Stimulated activated CD8-positive, alpha-beta memory T cell treated with anti-CD3 and anti-CD28 coated beads, Interleukin-4, amount 100 ng/mL, for 4 hours (primary cell): ENCODE measurements at places on chromosomes 13 and 19.

GRCh38 chr19:1510807-1511206 lies 2.0 kb downstream of the ADAMTSL5 start:
- DNase-seq = no peak

GRCh38 chr13:106262886-106263285 lies 272.6 kb downstream of the EFNB2 start:
- DNase-seq = no peak

DNA sequence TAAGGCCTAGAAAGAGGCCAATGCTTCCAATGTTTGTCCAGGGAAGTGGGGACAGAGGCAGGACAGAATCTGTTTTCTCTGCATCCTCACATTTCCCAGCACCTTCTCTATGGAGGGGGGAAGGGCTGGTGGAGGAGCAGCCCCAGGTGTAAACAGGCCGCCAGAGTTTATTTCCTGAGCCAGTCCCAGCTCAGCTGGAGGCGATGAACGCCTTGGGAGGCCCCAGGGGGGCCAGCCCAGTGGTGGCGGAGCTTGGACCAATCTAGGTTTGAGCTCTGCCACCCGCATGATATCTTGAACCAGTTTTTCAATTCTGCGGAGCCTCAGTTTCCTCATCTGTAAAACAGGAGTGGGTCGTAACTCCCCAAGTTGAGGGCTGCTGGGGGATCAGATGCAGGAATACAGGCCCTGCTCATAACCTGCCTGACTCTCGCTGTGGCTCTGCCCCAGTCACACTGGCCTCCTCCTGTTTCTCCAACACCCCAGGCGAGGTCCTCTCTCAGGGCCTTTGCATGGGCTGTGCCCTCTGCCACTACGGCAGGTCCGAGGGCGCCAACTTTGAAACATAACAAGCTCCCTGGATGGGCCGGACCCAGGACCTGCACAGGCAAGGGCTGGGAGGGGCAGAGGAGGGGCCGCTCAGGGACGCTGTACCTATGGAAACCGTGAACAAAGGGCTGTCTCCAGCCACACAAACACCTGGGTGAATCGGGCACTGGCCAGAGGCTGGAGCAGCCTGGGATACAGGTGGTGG lies 1.1 kb downstream of the TNFAIP8L1 start:
- DNase-seq = no peak

GRCh38 chr13:52850072-52850395 lies 1.6 kb upstream of the PCDH8 start:
- DNase-seq = no peak

- DNase-seq = no peak
These were observed 39.3 kb downstream of the RFXAP start for GRCh38 chr13:36858290-36858689.

- no peak for DNase-seq
These were observed 266.1 kb upstream of the TMTC4 start for GRCh38 chr13:100940658-100941057.

DNA sequence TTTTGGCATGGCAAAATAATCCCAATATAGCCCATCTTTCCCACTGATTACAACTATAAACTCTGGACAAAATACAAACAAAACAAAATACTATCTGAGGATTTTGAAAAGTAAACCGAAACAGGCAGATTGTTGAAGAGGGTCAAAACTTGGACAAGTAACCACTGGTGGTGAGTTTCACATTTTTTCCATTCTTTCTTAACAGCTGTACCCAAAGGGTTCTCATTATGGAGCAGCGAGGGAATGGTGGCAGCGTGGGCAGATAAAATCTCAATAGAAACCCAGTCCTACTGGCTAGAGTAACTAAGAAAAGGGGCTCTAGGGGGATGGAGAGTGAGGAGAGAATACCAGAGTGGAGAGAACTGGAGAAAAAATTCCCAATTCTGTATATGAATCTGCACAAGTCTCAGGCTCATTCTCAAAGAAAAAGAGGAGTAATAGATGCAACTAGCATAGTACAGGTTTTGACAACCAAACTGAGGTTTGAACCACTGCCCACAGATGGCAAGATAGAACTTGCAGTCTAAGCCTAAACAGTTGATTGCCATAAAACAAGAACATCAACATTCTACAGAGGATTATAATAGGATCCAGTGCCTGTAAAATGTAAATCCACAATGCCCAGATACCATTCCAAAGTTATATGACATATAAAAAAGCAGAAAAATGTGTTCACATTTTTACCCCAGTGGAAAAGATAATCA lies 284.5 kb downstream of the KCNRG start:
- no peak for DNase-seq

GRCh38 chr19:867855-868457 lies 8.5 kb downstream of the CFD start:
- DNase-seq = no peak

GRCh38 chr13:39688278-39688677 lies 32.8 kb downstream of the COG6 start:
- no peak for DNase-seq

DNA sequence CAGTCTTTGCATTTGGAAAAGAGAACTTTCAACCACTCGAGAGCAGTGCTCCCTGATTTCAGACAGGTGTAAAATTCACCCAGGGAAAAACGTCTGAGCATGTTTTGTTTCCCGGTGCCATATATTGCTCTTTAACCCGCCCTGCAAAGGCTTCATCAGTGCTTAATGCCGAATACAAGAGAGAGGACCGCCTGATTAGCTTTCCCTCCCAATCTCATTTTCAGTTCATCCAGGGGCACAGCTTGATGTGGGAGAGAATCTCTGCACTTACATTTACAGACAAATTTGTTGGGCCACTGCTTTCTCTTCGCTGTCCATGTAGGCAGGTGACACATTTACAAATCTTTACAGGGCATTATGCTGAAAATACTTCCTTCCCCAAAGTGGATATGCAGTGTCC lies 499.1 kb downstream of the LIG4 start:
- no peak for DNase-seq

DNA sequence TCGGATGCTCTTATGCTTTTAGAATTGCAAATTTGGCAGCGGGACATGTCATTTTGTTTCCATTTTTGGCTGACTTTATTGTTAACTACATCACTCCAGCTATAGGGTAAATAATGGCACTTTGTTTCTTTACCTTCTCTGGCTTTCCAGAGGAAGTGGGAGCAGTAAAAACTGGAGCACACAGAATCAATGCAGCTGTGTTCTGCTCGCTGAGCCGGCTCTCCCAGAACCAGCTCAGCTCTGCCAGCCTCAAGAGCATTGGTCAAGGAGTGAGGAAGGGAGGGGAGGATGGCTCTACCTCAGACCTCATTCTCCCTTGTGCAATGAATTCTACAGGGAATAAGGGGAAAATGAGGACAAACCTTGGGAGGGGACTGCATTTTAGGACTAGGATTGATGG lies 50.5 kb upstream of the SPATA13 start:
- DNase-seq = no peak

DNA sequence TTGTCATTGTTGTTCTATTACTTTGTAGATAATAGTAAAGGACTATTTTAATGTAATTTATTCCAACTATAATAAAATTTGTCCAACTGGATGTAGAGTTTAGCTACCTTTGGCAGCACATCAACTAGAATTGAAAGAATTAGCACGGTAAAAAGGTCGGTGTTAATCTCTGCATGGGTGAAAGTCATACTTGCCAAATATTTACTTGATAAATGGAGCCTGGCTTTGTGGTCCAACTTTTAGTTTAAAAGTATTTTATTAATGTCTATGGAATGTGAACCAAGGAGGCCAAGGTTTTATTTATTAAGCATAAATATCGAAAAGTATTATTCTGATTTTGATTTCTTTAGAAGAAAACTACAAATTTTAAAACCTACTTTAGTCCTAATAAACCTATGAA lies 1389.0 kb downstream of the PCDH9 start:
- no peak for DNase-seq

DNA sequence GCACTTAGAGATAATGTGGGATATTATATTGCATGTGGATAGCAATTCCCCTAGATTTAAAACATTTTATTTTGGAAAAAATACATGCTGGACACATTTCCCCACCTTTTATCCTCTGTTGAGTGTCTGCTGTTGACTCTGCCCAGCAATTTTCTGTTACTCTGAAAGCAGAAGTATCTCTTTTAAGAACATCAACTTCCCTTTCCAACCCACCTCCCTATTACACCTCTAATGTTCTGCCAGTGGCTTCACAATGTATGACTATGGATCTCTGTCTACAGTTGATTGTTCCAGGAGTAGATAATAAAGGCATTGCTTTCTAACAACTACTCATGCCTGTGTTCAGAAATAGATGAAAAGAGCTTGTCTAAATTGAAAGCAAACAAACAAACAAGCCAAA lies 754.8 kb upstream of the SLITRK6 start:
- DNase-seq = no peak

GRCh38 chr13:112248406-112248760 lies 127.8 kb upstream of the SPACA7 start:
- DNase-seq = no peak

GRCh38 chr13:99484473-99484872 lies 16.8 kb upstream of the TM9SF2 start:
- DNase-seq = no peak

DNA sequence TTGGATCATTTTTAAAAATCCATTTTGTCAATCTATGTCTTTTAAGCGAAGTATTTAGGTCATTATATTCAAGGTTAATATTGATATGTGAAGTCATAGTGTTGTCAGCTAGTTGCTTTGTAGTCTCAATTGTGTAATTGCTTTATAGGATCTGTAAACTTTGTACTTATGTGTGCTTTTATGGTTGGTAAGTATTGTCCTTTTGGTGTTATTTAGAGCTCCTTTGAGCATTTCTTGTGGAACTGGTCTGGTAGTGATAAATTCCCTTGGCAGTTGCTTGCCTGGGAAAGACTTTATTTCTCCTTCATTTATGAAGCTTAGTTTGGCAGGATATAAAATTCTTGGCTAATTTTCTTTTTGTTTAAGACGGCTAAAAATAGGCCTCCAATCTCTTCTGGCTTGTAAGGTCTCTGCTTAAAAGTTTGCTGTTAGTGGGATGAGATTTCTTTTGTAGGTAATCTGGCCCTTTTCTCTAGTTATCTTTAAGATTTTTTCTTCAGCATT lies 368.8 kb downstream of the SPRY2 start:
- no peak for DNase-seq

DNA sequence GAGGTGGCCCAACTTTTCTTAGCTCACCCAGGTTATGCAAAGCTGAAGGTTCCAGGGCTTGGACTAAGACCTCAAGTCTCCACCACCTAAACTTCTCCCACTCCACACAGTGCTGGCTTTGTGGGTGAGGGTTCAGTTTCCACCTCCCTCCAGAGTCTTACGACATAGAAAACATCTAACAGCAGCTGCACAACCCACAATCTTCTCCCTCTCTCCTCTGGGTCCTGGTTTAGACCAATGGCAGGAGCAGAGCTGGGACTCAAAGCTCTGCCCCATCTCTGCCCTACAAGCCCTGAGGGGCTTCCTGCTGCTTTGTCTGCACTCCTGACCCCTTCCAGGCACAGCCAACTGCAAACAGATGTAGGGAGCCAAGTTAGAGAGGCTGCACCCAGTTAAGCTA lies 16.0 kb downstream of the IRGC start:
- DNase-seq = no peak

- DNase-seq = no peak
These were observed 1.7 kb downstream of the FCGRT start for GRCh38 chr19:49514151-49514550.

- DNase-seq = no peak
These were observed 184.0 kb downstream of the KDM4B start for GRCh38 chr19:5152767-5153532.

DNA sequence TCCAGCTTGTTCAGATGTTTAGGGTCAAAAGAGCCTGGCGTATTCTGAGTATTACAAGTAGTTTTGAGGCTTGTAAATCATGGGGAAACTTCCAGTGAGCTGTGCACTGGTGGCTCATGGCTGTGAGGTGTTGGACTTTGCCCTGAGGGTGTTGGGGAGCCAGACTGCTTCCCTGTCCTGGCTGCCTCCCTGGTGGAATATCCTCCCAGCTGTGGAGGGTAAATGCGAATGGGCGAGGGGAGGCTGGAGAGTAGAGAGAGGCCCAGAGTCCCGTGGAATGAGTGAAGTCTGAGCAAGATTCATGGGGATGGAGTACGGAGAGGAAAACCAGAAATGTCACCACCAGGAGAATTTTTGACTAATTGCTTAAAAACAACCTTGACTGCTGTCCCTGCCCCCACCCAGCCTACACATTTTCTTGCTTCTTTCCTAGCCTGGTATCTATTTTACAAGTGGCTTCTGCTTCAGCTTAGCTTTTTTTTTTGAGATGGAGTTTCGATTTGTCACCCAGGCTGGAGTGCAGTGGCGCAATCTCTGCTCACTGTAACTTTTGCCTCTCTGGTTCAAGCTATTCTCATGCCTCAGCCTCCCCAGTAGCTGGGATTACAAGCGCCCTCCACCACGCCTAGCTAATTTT lies 3.7 kb downstream of the SNRPA start:
- no peak for DNase-seq

- DNase-seq = no peak
These were observed 696.7 kb upstream of the SLITRK5 start for GRCh38 chr13:86974251-86974994.
